ENCODE measurements at places on chromosomes 4 and X. TPM values are rescaled to one million over a fixed set of nuclear protein-coding genes. Genes with fewer than 3 reads are reported as not detected.

Gene CC2D2A
- not detected for total RNA-seq

Gene SAGE1
- not detected for total RNA-seq

Gene TMEM154
- 59.9 TPM for total RNA-seq

Gene HNRNPD
- total RNA-seq, result 350 TPM

Gene KANTR
- total RNA-seq, result 12.0 TPM

Gene CDKL2
- total RNA-seq, result not detected

Gene USP17L25
- not detected for total RNA-seq

Gene CCDC110
- total RNA-seq, result 0.71 TPM

Gene RTL5
- total RNA-seq, result 2.9 TPM

Gene HOPX
- 13.2 TPM for total RNA-seq

Gene APELA
- not detected for total RNA-seq

Gene RNF212
- 2.4 TPM for total RNA-seq

Gene GJB1
- not detected for total RNA-seq

Gene PASD1
- not detected for total RNA-seq

Gene FAM184B
- 0.05 TPM for total RNA-seq

Gene ITGB1BP2
- 2.8 TPM for total RNA-seq

Gene KLF8
- 15.2 TPM for total RNA-seq

Gene IQCM
- total RNA-seq, result not detected

Gene FMR1NB
- not detected for total RNA-seq

Gene CPLX1
- total RNA-seq, result not detected

Gene EGF
- total RNA-seq, result not detected

Gene LAP3
- total RNA-seq, result 45.1 TPM

Gene PPEF1
- not detected for total RNA-seq

Gene MAOB
- total RNA-seq, result not detected

Gene PTPN13
- total RNA-seq, result 0.12 TPM

Gene S100P
- not detected for total RNA-seq

Gene SHISA3
- not detected for total RNA-seq

Gene P2RY4
- 0.44 TPM for total RNA-seq

Gene ETNPPL
- not detected for total RNA-seq

Gene UCHL1
- 2.6 TPM for total RNA-seq

Gene NHSL2
- 0.29 TPM for total RNA-seq

Gene NKX6-1
- total RNA-seq, result not detected

Gene PHOX2B
- not detected for total RNA-seq

Gene ADH1A
- total RNA-seq, result not detected

Gene TMEM150C
- not detected for total RNA-seq

Gene PABPC1L2B
- not detected for total RNA-seq

Gene AMTN
- total RNA-seq, result not detected
